ENCODE measurements at places on chromosomes 1 and 21.

DNA sequence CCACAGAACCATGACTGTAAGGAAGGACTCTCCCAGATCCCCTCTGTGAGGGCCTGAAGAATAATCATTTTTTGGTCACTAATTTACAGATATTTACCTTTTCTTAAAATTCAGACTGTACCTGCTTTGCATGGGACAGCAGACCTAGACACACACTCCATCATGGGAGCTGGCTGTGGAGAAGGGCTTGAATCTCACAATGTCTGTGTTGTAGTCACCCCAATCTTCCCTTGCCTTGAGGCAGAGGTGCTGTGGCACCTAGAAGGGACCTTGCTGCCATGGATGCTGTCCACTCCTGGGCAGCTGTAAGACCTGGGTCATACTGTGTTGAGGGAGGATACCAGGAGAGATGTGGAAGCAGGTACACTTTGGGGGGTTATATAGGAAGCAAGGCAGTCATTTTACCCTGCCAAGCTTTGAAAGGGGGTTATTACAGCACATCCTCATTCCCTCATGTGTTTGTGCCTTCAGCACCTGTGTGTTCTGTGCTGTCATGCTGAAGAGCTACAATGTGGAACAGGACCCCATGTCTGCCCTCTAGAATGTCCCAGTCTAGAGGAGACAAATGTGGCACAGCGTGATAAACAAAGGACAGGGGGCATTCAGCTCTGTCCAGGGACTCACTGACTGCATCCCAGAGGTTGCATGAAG lies 27.1 kb downstream of the TRAF5 start:
- DNase-seq = no peak

DNA sequence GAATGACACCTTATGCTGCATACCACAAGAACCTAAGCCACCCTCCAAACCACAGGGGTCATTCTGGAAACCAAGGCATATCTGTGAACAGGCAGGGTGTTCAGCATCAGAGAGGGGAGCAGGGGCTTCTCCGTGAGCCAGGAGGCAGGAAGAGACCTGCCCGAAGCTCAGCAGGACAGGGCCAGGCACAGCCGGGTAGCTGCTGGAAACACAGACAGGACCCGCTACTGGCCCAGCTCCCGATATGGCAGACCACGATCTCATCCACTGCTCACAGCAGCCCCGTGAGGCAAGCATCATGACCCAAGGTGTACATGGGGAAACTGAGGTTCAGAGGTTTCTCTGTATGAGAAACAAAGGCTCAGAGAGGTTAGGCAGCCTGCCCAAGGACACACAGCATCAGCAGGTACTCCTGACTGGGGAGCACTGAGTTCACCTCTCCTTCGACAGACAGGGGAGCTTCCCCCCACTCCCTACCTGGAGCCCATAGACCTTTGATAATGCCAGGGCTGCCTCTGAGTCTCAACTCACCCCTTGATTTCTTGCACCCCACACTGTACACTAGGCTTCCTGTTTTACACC lies 317.7 kb downstream of the MATN1 start:
- DNase-seq = no peak

GRCh38 chr1:15952317-15953258 lies 23.3 kb downstream of the ZBTB17 start:
- DNase-seq = no peak

DNA sequence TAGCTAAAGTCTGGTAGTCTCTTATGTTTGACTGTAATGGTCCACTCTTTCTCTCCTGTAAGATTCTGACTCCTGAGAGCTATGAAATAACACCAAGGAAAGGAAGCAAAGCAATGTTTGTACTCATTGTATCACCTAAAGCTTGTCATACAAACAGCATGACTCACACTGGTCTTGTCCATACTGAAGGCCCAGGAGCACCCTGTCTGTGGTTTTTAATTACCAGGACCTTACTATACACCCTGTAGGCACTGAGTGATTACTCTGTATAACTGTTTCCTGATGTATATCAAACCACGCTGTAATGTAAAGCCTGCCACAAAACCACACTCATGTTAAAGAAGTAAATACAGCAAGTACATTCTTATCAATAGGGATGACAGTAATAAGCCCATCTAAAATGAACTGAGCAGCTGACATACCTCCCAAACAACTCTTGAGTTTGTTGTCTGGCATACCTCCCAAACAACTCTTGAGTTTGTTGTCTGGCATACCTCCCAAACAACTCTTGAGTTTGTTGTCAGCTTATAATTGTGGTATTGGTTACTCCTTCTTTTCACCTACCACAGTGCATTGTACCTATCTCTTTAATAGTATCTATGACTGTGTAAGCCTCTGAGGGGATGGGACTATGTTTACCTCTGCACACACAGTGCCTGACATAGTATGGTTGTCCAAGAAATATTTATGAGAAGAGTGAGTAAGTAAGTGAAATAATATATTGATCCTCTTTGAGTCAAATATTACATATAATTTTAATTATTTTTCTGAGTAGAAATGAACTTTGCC lies 11.6 kb upstream of the TNFSF18 start:
- no peak for DNase-seq

- no peak for DNase-seq
Observed at GRCh38 chr1:51679435-51679834, 62.5 kb downstream of the OSBPL9 start.

DNA sequence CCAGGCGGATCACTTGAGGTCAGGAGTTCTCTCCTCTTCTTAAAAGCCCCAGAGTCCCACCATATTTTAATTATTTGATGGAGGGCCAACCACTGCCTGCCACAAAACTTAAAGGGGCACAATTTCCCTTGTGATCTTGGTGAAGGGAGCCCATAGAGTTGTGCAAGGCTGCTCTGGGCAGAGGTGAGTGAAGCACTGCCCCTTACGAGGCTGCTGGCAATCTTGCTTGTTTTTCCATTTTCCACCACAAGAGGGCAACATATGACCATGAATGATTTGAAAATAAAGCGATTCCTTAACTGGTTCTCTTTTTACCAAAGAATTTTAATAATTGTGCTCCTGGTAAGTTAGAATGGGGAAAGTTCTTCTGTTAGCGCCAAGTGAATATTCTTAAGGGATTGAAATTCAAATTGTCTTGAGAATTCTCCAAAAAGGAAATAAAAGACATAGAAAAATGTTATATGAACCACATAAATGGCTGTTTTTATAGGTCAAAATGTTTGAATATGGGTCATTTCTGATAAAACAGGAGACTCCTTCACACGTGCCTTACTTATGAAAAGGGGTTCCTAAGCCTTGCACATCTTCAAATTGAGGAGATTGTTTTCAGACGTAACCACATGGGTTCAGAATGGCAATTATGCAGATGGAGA lies 22.7 kb downstream of the PGM1 start:
- peak; percentile 36 for DNase-seq

DNA sequence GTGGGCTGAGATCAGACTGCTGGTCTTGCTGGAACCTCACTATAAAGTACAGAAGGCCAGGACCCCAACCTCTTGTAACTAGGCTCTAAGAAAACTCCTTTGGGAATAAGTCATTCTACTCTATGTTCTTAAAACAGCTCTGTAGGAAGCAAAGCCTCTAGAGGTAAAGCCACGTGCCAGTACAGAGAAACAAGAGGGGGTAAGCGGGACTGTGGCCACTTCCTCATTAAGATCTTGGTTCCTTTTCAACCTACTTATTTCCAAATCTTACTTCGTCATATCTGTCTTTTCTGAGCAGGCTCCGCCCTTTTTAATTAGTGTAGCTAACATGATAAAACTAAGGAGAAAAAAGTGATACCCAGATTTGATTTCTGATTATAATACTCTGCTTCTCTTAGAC lies 3.8 kb downstream of the NCSTN start:
- no peak for DNase-seq

GRCh38 chr1:214123061-214123784 lies 135.4 kb downstream of the PROX1 start:
- DNase-seq = peak; percentile 88

GRCh38 chr1:4856396-4856795 lies 202.0 kb downstream of the AJAP1 start:
- DNase-seq = no peak

DNA sequence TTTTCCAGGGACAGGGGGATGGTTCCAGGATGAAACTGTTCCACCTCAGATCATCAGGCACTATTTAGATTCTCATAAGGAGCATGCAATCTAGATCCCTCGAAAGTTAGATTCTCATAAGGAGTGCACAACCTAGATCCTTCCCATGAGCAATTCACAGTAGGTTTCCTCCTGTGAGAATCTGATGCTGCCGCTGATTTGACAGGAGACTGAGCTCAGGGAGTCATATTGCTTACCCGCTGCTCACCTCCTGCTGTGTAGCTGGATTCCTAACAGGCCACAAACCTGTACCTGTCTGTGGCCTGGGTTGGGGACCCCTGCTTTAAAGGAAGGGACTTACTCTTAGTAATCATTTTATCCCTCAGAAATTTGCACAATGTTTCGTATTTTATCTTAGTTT lies 9.3 kb downstream of the CTH start:
- DNase-seq = no peak

DNA sequence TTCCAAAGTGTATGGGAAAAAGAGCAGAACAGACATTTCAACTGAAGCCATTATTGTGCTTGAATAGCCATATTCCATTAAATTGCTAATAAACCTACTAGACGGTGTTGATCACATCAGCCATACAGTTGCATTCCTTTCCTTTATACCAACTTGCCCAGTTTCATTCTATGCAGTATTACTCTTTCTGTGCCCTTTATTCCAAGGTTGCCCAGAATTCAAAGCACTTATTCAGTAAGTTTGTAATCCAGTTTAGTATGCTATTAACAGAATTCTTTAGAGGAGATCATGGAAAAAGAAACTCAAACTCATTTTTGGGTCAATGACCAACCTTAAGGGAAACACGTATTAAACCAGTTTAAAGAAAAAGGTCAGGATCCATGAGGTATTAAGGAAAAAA lies 89.5 kb downstream of the DDAH1 start:
- DNase-seq = no peak

DNA sequence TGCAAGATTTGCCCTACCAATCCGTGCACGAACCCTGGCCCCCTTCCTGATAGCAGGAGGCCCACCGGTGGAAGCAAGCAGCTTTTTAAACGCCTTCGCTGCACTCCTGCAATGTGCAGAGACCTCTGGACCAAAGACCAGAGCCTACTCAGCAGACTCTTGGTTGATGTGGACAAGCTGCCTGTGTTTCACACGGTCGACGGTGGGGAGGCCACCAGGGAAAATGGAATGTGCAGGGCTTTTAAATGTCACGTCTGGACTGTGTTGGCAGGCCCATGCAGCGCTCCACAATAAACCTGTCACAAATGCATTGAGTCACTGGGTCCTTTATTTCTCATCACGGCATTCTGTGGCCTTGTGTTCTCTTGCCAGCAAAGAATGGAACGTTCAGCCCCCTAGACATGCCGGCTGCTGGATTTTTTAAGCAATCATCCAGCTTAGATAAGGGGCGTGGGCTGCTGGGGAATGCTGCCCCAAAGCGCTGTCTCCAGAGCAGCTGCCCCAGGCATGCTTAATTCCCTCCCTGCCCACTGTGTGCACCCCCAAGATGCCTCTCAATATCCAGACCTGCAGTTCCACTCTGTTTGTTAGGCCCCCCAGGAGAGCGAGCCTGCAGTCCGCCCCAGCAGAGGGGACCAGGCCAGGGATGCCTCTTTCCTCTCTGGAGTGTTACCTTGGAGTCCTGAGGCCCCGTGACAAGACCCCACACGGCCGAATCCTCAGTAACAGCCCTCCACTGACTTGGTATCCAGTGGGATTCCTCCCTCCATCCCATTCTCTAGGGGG lies 71.3 kb downstream of the ATP5PO start:
- DNase-seq = no peak

DNA sequence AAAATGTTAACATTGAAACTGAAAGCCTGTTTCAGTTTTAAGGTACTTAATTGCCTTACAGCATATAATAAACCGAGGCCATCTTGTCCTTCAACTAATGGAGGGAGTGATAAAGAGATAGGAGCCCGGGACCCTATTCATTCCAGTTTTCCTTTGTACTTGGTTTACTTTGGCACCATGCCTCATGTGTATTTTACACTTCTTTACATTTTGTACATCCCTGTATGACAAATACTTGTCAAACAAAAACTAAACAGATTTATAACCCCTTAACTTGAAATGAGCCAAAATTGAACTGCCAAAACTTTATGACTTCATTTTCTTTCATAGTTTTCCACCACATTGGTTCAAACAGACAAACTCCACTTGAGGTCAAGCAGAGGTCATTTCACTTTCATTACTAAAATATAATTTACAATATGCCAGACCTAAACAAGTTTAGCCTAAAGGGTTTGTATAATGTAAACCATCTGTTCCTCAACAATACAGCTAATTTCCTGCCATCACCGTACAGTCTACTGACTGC lies 30.9 kb upstream of the UBE2U start:
- peak; percentile 21 for DNase-seq

GRCh38 chr1:19504796-19505692 lies 19.7 kb upstream of the CAPZB start:
- DNase-seq = no peak

- DNase-seq = peak; percentile 13
Observed at GRCh38 chr1:9494936-9495758, 44.1 kb upstream of the SLC25A33 start.

DNA sequence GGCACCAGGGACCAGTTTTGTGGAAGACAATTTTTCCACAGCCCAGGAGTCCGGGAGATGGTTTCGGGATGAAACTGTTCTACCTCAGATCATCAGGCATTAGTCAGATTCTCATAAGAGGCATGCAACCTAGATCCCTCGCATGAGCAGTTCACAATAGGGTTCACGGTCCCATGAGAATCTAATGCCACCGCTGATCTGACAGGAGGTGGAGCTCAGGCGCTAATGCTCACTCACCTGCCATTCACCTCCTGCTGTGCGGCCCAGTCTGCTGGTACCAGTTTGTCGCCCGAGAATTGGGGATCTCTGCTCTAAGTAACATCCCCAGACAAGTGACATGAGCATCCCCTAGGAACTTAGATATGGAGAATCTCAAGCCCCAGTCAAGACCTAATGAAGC lies 180.7 kb downstream of the COQ8A start:
- DNase-seq = no peak

DNA sequence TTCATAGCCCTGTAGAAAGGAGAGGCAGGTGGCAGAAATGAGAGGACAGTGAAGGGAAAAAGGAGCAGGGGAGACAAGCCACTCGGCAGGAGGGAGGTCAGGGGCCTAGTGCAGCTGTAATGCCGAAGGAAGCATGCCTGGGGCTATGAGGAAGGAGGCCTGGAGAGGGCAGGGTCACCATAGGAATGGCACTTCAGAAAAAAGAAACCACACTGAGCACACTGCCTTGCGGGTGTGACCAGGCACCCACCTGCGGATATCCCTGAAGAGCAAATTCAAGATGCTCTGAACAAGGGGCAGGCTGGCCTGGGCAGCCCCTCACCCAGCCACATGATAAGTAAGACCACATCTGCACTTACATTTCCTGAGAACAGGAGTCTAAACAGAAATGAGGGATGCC lies 104.7 kb downstream of the JAK1 start:
- no peak for DNase-seq
